ENCODE measurements at places on chromosomes 4 and X.

- no peak for DNase-seq
Observed at GRCh38 chr4:234178-234577, 71.1 kb downstream of the ZNF732 start.

DNA sequence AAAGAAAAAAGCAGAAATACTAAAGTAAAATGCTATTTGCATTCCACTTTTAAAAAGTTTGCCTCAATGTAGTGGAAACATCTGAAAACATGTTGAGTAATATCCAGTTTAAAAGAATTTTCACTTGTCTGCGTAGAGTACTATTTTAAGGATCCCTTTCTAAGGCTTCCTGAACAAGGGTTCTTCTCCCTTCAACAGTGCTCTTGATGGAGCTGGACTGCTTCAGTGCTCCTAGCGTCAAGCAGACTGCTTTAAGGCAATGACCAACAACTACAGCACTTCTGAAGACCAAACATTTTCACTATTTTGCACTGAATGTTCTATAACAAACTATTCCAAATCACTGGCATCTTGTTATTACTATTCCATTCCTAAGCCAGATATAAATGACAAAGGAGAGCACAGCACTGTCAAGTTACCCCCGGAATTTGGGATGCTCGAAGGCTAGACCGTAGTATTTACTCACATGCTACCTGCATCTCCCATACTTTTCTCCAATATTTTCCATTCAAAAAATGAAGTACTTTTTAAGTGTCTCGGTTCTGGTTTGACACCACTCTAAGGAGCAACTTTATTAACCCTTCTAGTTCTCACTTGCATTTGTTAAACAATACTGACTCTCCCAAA lies 36.1 kb downstream of the TMEM165 start:
- DNase-seq: no peak

DNA sequence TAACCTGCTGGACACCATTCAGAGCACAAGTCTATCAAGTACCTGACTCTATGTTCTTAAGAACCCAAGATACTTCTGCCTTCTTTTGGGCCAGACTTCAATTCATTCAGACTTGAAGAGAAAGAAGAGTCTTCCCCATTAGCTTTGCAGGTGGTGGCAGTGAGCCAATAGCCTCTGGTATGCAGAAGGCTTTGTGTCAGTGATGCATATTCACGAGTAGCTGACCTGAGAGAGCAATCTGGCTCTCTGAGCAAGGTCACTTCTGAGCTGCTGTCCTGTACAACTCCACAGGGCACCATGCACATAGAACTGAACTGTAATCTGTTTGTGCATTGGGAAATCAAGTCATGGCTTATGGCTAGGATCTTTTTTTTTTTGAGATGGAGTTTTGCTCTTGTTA lies 39.9 kb upstream of the SPINK2 start:
- DNase-seq: no peak

GRCh38 chr4:163264934-163265333 lies 67.5 kb downstream of the NPY1R start:
- no peak for DNase-seq

DNA sequence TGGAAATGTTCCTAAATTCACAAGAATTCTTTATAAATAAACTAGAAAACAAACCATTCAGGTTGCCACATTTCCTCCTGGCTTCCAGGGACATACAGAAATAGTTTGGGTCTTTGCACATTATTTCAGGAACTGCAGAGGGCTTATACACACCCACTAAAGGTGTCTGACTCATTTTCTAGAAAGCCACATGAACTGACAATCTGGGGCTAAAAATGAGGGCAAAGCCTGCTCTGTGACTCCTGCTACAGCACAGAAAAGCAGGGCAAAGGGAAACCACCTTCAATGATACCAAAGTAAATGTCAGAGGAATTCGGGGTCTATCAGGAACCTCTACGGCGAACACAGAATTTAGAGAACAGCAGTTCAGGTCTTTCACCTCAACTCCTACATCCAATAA lies 112.2 kb upstream of the MAP3K15 start:
- no peak for DNase-seq

- no peak for DNase-seq
Observed at GRCh38 chr4:48898733-48899431, 7.7 kb downstream of the OCIAD2 start.

DNA sequence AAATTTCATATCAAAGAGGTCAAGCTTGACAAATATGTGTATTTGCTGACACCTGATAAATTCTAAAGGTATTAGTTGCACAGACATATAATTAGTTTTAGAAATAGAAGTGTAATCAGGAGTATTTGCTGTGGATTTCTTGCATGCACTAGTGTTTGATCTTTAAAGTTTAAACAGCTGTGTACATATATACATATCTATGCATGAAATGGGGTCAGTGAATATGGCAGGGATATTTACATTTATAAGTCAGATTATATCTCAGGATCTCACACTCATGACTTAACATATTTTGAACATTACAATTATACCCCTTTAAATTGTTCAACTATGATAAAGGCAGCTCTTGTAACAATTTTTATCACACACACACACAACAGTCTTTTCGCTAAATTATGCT lies 547.4 kb upstream of the ACTRT1 start:
- DNase-seq: no peak

- DNase-seq: no peak
Observed at GRCh38 chr4:37825968-37826294, 555 bp upstream of the PGM2 start.

GRCh38 chrX:10617186-10617998 lies 3.0 kb downstream of the MID1 start:
- DNase-seq: no peak

- no peak for DNase-seq
Observed at GRCh38 chr4:122783301-122784215, 43.1 kb upstream of the FGF2 start.

- no peak for DNase-seq
Observed at GRCh38 chrX:108993909-108994308, 257.5 kb upstream of the IRS4 start.

DNA sequence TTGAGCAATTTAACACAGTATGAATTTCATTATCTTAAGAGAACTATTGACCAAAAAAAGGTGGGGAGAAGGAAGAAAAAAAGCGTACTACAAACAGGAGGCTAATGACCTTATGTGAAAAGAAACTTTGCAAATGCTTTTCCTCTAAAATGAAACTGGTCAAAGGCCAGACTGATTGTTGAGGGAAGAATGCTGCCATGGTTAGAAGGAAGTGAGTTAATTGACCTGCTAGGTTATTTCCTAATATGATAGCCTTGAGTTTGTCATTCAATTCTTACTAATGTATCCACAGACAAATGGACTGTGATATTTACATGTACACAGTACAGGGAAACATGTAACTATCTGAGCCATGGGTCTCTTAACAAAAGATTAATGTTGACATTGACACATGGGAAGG lies 132.8 kb downstream of the PCDH19 start:
- DNase-seq: no peak

DNA sequence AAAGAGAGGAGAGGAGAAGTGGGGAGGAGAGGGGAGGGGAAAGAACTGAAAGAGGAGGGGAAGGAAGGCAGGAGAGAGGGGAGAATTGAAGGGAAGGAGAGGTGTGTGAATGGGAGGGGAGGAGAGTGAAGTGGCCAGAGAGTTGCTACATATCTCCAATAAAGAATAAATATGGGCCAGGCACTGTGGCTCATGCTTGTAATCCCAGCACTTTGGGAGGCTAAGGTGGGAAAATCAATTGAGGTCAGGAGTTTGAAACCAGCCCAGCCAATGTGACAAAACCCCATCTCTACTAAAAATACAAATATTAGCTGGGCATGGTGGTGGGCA lies 482.4 kb downstream of the NAF1 start:
- no peak for DNase-seq

Measured in right renal cortex interstitium (tissue), 3 donors.